ENCODE measurements at places on chromosomes 7 and 10.
A peak's percentile ranks its signal among the peaks of the same experiment; 100 is the strongest.

GRCh38 chr10:103786020-103786419 is 69.4 kb downstream of the SH3PXD2A start:
- DNase-seq, result no peak

DNA sequence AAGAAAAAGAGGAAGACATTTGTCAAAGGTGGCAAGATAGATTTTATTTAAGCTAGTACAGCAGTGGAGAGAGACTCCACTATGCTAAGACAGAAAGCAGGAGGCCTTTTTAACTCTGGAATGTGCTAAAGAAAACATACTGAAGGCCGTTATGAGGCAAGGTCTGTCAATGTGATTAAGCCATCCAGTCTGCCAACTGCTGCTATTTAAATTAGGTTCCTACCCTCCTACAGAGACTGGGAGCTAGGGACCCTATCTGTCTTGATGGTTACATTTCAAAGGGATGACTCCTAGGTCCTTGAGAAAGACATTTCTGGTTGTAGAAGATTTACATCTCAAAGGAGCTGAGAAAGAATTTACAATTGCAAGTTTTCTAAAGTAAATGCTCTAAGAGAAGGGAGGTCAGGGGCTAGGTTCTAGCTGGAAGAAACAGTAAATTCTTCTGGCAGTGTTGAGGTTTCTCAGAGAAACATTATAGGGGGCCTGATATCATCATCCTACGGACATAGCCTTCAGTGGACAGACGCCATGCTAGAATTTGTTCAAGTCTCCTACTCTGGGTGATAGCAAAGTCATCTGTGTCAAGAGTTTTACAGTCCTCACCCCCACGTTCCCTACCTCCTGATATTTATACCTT is 211.6 kb downstream of the PHF14 start:
- DNase-seq, result no peak

DNA sequence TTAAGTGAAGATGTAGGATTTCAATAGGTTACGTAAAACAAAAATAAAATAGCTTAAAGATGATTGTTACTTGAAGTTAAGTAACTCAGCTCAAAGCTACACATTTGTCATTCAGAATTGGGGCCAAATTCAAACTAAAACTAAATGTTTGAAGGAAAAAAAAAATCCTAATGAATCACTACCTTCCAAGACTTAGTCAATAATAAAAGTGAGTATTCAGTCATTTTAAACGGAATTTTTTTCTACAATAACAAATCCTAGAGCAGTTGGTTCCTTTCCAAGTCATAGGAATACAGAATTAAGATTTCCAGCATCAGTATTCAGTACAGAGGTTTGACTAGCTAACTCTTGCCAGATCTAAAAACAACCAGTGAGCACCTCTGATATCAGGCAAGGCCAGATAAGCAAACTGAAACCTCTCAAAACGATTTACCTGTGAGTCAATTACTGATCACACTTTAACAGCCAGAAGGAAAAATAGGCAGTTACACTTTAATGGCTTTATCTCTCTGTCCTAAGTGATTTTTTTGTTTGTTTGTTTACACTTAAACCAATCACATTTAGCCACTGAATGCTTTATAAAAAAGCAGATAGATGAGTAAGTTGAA is 669.8 kb upstream of the ANKRD30A start:
- DNase-seq, result no peak

- DNase-seq, result no peak
Measured at GRCh38 chr7:5429857-5430611, 6.4 kb upstream of the TNRC18 start.

- no peak for DNase-seq
Measured at GRCh38 chr10:79282388-79282787, 64.9 kb upstream of the PPIF start.

DNA sequence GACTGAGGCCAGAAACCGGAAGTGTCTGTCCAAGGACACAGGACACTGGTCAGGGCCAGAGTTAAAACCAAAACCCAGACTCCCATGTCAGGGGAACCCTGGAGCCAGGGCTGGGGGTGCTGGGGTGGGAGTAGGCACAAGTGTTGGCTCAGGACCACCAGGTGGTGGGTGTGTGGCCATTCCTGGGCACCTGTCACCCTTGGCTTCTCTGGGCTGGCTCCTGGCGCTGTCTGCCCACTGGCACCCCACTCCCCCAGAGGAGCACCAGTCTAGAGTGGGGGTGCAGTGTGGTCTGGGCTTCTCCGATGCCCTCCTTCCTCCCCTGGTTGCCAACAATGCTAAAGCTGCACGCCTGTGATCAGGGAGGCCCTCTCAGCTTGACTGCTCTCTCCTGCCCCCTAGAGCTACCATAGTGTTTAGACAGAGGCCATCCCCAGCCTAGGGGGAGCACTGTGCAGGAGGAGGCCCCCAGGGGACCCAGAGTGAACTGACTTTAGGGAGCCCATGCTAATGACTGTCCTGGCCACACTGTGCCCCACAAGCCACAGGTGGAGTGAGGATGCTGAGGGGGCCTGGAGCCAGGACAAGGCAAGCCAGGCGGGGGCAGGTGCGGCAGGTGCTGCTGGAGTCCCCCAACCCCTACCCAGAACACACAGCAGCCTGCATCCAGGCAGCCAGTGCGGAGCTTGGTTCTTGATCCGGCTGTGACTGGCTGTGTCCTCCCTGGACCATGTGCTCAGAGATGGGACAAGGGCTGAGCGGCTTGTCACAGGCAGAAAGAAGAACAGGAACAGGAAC is 11.0 kb downstream of the RASGEF1A start:
- peak; percentile 69 for DNase-seq

- no peak for DNase-seq
Measured at GRCh38 chr10:52706332-52707070, 66.1 kb downstream of the MBL2 start.

- DNase-seq, result no peak
Measured at GRCh38 chr7:117085275-117085674, 132.0 kb downstream of the ST7 start.

- no peak for DNase-seq
Measured at GRCh38 chr10:60390224-60390626, 550 bp upstream of the ANK3 start.

DNA sequence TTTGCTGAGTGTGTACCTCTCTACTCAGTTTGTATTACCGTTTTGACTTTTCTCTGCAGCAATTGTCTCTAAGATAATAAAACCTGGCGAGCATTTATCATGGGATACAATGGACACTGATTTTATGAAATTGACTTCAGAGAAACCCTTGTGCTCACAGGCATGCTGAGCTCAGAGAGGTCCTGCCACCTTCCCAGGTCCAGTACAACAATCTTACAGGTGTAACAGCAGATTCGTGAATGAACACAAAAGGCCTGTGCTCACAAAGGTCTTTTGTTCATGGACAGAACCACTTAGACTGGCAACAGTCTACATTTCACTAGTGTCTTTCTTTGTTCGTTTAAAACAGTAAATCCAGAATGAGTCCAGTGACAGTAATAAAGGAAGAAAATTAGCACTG is 43.2 kb downstream of the HECW1 start:
- DNase-seq, result no peak

DNA sequence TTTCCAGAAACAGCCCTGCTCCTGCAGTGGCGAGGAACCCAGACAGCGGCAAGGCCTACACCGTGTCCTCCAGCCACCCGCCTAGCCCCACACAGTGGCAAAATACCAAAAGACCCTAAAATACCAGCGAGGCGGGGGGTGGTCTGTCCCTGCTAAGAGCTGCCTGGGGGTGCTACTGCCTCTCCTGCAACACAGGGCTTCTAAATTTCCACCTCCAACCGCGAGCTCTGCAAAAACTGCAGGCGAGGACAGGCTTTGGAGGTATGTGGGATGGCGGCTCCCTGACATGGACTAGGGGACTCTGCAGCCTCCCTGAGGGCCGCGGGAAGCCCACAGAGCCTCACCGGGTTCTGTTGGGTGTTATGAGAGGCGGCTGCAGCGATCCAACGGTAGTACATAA is 122.3 kb downstream of the WDR37 start:
- no peak for DNase-seq

- no peak for DNase-seq
Measured at GRCh38 chr7:85595750-85596178, 408.9 kb upstream of the SEMA3D start.

DNA sequence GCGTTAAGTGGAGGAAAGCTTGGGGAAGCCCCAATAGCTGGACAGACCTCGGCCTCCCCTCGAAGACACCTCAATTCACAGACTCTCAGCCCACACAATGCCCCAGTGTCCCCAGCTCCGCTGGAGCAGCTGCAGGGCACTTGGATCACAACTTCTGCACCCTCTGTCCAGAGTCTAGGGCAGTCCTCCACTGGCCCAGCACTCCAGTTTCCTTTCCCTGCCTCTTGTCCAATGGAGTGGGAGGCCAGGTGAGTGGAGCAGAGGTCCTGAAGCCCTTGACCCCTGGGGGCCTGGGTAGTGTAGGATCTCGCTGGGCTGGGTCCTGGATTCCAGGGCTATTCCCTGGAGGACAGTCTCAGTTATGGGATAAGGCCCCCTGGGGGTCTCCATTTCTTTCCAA is 11.9 kb downstream of the SFRP5 start:
- no peak for DNase-seq

DNA sequence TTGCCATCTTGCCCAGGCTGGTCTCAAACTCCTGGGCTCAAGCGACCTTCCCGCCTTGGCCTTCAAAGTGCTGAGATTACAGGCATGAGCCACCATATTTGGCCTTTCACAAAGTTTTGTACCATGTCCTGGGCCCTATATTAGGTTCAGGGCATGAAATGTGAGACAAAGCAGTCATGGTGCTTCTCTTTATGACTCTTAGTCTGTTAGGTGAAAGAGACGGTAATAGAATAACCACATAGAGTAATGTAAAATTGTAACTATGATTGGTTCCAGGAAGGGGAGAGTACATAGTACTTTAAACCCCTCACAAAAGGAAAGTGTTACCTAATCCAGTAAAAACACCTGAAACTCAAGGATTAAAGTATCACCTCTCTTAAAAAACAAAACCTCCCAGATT is 144.7 kb downstream of the SPAG6 start:
- DNase-seq, result no peak

GRCh38 chr7:21361413-21362125 is 66.3 kb upstream of the SP4 start:
- DNase-seq, result no peak

GRCh38 chr7:156423876-156424275 is 216.7 kb upstream of the RNF32 start:
- no peak for DNase-seq

GRCh38 chr7:6268907-6269306 is 3.5 kb downstream of the CYTH3 start:
- no peak for DNase-seq

DNA sequence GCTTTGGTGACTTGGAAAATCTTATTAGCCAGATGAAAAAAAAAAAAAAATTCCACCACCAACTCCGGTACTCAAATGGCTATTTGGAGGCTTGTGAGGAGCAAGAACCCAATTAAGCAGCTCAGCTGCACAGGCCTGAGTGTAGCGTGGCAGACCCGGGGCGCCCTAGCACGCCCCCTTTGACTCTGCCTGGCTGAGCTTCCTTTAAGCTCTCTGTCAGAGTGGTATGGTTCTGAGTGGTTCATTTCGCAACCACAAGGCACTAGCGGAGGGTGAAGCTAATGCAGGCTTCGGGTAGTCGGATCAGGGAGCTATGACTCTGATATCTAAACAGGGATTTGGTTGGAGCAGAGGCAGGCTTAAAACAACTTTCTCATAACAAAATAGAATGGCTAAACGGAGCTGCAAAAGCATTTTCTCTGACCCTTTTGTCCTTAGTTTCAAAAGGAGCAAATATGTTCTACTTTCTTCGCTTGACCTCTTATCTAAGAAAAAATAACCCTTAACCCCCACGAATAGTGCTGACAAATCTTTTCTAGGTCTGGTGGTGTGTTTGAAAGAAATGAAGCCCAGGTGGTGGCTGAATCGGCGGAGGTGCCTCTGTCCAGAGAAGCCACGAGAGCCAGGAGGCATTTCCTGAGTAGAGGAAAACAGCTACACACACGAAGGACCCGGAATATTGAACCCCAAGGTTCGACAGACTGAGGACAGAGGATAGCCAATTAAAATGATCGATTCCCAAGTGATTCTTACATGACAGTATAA is 285.4 kb upstream of the GLI3 start:
- DNase-seq, result no peak

DNA sequence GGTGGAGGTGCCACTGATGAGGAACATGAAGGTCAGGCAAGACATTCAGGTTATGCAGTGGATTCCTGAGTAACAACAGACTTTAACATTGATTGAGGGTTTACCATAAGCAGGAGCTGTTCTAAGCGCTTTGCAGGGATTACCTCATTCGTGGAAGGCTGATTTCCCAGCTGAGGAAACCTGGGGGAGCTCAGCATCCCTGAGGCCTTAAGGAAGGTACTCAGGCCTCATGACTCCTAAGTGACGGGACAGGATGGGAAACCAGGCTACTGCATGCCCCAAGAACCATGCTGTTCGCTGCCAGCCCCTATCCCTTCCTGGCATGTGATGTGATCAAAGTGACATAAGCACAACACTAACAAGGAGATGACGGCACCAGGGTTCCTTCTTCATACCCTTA is 143.6 kb upstream of the NFE2L3 start:
- DNase-seq, result no peak

DNA sequence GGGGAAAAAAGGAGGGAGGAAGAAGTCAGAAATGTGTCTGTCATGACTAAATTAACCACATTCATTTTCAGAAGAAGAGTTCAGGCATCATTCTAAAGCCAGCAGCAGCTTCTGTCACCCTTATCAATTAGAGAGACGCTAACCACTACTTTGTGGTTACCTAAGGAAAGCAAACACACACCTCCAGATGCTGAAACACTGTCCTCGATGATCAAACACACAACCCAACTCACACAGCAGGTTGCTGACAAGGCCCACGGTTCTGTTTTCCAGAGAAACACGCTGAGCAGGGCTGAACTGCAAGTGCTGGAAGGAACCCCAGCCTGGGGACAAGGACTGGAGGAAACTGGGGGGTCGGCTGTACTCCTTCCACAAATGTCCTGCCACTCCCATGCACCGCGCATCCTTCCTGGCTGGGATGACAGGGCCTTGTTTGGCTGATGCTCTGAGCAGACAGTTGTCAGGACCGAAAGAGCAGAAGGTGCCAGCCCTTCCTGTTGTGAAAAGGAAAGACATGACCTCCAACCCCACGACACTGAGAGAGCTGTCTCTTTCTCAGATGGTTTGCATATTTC is 36.6 kb downstream of the PRKCQ start:
- DNase-seq, result no peak

DNA sequence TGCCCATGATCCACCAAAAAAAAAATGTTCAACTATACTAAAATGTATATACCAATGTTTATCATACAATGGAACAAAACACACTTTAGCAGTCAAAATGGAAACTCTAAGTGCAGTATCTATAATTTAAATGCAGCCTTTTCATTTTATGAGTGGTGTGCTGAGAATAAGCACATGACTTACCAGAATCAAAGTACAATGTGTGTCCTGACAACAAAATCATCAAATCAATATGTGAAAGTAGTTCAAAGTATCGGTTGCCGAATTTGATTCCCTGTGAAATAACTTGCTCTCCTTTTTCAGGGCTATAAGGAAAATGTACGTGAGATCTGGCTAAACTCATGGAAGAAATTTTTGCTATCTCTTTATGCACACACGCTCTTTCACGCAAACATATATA is 16.9 kb upstream of the KIF5B start:
- DNase-seq, result no peak
